Esophagus squamous epithelium (tissue), 5 donors: ENCODE measurements at places on chromosomes 6 and 20.

DNA sequence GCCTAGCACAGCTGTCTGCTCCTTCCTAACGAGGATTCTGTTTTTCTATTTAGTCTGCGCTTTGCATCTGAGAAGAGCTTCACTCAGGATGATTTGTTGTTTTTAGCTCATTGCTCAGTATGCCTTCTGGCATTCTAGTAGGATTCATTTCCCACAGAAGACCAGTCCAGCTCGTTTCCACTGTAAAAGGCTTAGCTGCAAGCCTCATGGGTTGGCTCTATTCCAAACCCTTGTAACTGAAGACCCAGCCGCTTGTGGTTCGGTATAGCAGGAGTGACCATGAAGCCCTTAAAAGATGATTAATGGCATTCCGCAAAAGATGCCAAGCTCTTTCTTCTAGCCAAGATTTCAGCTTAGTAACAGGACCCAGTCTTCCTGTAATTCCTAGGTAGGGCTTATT, 7.2 kb downstream of the ADGRF1 start:
- no peak for DNase-seq

GRCh38 chr20:21096321-21097043, 9.7 kb downstream of the LINC00237 start:
- DNase-seq = no peak

GRCh38 chr6:1850840-1851157, 241.1 kb downstream of the FOXC1 start:
- no peak for DNase-seq

- no peak for DNase-seq
Measured at GRCh38 chr6:113629256-113629655, 227.9 kb upstream of the MARCKS start.

DNA sequence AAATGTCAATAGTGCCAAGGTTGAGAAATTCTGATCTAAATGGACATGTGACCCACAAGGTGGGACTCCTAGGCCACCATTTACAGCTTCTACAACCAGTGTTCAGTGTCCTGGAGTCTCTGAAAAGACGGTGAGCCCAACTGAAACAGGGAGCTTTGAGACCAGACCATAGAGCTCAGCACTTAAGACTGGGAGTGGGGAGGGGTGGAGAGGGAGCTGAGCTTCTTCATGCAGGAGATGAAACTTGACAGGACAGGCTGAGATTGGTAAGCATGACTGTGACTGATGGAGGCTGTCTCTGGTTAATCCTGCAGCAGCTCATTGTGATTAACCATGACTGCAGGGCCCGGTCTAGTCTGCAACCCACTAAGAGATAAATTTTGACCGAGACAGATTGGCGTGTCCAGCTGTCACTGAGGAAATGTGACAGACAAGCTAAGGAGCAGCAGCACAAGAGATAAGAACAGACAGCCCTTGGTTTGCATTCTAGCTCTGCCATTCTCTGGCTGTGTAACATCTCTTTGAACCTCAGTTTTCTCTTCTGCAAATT, 1.4 kb upstream of the AAR2 start:
- DNase-seq = no peak

DNA sequence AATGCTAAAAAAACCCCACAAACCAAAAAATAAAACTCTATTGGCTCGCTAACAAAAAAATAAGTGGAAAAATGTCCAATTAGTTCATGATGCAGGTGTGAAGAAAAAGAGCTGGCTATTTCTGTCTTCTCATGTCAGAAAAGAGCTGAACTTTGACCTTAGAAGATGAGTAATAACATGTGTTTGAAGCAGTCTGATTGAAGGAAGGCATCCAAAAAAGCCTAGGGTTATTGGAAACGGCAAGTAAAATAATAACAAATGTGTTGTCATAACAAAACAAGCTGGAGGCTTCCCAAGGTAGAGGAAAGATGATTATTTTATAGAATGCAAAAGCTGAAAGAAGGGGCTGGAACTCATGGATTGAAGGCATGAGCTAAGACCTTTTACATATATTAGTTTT, 94.4 kb upstream of the FAM184A start:
- DNase-seq = no peak

- DNase-seq = no peak
Measured at GRCh38 chr20:45968801-45969711, 2.9 kb downstream of the ZNF335 start.

DNA sequence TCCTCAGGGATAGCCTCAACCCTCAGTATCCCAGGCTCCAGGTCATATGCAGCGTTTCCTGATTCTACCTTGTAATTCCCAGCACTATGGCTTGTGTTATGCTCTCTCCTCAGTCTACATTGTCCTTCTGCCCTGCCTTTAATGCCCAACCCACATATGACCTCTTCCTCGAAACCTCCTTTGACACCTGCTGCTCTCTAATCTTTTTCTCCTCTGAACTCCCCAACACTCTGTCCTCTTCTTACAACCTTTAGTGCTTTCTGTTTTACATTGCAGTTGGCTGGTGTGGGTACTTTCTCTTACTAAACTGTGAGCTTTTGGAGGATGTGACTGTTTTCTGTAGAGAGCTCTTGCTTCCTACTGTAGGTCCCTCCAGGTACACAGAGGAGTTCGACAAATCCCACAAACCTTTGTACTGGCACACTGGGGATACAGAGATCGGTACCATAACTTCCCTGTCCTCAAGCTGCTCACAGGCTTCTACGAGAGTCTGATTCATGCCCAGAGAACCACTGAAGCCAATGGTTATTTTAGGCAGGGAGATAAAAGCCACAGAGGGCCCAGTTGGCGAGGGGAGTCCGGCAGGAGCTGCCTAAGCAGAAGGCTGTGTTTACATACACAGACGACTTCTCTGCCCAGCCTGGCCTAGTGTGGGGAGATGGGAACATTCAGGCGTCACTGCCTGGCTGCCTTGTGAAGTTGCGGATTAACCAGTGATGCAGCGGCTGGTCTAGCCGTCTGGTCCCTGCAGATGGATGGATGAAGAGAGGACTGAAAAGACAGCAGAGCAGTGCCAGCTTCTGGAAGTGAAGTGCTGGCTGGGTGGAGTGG, 8.4 kb upstream of the EPB41L1 start:
- DNase-seq = no peak

DNA sequence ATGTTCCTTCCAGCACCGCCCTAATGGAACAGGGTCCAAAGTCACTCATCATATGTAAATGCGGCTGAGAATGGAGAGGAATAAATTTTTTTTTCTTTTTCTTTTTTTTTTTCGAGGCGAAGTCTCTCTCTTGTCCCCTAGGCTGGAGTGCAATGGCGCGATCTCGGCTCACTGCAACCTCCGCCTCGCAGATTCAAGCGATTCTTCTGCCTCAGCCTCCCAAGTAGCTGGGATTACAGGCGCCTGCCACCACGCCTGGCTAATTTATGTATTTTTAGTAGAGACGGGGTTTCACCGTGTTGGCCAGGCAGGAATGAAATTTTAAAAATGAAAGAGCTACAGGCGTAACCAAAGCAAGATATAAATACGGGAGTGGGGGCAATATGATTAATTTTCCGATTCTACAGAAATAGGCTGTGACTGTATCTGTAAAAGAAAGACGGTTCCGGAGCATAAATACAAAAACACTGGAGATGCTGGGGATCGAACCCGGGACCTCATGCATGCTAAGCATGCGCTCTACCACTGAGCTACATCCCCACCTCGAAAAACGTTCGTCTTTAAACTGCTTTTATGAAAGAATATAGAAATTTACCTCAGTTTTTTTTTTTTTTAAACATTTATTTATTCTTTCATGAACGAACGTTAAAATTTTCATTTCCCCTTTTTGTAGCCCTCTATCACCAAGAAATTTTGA, 132.2 kb downstream of the GPX5 start:
- no peak for DNase-seq

- DNase-seq = no peak
Measured at GRCh38 chr20:24470746-24471582, 1.5 kb downstream of the SYNDIG1 start.
